ENCODE measurements at places on chromosomes 2 and 18.

DNA sequence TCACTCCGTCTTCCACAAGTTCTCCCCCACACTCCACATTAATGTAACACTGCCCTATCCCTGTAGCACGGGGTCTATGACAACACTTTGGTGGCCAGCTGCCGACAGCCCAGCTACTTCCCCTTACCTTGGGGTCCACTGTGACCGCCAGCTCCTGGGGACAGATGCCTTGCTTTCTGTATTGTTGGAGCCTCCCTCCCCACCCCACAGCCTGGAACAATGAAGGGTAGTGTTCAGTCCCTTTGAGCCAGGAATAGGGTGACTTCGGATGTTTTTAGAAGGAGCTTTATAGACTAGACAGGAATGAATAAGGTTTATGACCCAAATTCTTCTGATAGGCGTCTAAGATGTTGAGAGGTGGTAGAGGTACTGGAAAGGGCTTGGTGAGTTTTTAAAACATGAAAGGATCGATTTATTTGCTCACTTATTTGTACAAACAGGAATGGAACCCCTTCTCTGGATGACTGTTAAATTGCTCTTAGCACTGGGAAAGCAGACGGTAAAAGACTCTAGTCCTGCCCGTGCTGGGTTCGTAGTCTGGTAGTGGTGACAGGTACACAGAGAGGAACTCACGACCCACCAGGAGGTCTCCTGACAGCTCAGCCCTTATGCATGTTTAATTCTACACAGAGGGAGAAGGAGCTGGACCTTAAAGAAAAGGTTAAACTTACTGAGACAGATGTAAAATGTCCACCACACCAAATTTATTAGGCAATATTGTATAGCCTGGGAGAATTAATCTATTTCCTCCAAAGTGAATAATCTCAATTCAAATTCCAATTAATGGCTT is 90.9 kb downstream of the MYCN start:
- DNase-seq, result no peak

GRCh38 chr18:63128237-63128974 is 191.2 kb downstream of the BCL2 start:
- no peak for DNase-seq

DNA sequence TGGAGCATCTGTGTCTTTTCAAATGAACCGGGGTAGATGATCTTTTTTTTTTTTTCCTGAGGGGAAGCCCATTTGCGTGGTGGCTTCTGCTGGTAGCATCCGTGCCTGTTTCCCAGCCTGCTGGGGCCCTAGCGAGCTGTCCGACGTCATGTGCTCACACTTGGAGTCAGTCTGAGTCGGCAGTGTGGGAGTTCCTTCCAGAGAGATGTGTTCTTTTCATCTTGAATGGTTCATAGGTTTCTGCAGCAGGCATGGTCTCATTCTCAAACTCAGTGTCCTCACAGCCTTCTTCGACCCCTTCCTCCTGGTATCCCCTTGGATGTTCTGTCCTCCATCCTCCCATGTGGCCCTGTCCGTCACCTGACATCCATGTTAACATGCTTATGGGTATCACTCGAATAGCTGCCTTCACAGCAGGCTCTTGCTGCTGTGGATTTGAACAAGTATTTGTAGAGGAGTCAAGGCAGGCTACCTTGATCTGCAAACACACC is 51.0 kb downstream of the LDLRAD4 start:
- no peak for DNase-seq

DNA sequence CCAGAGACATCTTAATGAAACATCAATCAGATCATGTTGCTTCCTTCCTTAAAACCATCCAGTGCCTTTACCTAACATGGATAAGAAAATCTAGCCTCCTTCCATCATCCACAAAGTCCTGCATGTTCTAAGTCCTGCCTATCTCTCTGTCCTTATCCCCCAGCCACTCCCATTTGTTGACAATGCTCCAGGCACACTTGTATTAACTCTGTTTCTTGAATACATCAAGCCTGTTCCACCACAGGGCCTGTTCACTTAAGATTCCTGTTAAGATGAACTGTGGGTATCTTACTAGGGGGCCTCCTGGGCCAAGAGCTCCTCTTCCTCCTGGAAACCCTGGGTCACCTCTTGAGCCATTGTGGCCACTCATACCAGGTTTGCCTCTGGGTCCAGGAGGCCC is 45.7 kb downstream of the COL4A4 start:
- DNase-seq, result no peak

GRCh38 chr2:152134488-152135280 is 35.8 kb upstream of the CACNB4 start:
- no peak for DNase-seq

GRCh38 chr2:61566566-61566965 is 28.4 kb upstream of the XPO1 start:
- no peak for DNase-seq

GRCh38 chr2:13009027-13009642 is 292.4 kb downstream of the TRIB2 start:
- DNase-seq, result no peak

DNA sequence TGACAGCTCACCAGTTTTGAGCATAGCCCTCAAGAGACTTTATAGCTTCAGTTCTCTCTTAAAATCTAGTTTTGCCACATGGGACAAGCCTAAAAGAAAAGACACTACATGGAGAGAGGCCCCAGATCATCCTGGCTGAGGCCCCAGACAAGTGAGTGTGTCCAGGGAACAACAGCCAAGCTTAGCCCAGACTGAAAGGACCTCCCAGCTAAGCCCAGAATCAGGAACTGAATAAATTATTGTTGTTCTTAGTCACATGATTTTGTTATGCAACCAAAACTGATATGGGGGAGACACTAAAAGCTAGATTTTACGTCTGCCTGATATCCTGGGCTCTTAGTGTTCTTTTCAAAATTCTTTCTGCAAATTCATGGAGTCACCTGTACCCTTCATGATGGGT is 29.3 kb upstream of the LBH start:
- DNase-seq, result no peak

DNA sequence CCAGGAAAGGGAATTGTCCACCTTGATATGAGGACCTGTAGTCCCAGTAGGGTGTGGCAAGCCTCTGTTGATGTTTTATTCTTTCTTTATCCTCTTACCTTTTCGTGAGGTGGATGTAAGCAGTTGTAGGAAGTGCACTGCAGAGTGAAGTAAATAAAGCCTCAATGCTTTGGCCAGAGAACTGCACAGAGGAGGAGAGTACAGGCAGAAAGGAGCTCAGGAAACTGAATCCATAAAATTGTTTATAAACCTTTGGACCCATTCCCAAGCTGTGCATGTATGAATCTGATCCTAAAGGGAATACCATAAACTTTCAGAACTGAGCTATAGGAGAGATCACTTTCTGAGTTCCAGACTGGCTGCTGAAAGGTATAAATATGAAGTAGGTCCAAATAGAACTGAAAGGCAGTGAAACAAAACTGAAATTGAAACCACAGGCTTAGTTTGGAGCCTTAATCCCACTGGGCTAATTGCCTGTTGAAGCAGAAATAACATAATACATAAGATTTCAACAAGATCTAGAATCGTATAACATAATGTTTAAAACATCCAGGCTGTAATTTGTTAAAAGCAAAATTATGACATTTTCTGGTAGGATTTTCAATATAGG is 17.9 kb upstream of the SLC9A4 start:
- DNase-seq, result no peak

- DNase-seq, result no peak
Measured at GRCh38 chr18:10416065-10416464, 38.4 kb upstream of the APCDD1 start.

- DNase-seq, result no peak
Measured at GRCh38 chr2:105886029-105886454, 141.3 kb downstream of the NCK2 start.

GRCh38 chr2:156437272-156437930 is 1.2 kb downstream of the GPD2 start:
- no peak for DNase-seq

- DNase-seq, result no peak
Measured at GRCh38 chr2:228827056-228827700, 443.9 kb downstream of the PID1 start.

- DNase-seq, result no peak
Measured at GRCh38 chr2:74550231-74550630, 3.5 kb downstream of the LOXL3 start.

DNA sequence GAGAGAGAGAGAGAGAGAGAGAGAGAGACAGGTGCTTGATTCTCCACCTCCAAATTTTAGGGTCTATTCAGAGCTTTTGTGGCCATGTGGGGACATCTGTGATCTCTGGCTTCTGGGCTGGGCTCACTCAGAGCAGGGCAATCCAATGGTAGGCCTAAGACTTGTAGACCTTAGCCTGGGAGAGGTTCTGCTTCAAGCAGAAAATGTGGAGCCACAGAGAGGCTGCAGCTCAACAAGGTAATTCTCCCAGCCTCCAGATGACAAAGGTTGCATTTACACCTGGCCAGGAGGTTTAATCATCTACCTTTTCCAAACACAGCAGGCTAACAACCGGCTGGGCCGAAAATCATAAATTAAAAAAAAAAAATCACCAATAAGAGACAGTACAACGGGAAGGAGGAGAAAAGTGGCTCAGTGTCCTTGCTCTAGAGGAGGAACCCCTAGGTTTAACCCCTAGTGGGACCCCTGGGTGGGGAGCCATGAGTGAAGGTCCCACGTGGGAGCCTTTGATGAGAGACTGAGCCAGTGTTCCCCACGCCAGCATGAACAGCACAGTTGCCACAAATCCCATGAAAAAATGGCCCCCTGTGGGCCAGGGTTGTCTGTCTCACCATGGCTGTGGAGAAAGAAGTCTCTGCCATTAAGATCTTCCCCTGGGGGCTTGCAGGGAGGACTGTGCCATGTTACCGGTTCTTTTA is 124.0 kb upstream of the GATA6 start:
- DNase-seq, result no peak

- peak; percentile 60 for DNase-seq
Measured at GRCh38 chr18:49858309-49859020, 45.1 kb upstream of the ACAA2 start.

- no peak for DNase-seq
Measured at GRCh38 chr2:3121601-3122000, 256.0 kb downstream of the EIPR1 start.

- DNase-seq, result no peak
Measured at GRCh38 chr2:174180165-174180724, 68.1 kb downstream of the OLA1 start.

DNA sequence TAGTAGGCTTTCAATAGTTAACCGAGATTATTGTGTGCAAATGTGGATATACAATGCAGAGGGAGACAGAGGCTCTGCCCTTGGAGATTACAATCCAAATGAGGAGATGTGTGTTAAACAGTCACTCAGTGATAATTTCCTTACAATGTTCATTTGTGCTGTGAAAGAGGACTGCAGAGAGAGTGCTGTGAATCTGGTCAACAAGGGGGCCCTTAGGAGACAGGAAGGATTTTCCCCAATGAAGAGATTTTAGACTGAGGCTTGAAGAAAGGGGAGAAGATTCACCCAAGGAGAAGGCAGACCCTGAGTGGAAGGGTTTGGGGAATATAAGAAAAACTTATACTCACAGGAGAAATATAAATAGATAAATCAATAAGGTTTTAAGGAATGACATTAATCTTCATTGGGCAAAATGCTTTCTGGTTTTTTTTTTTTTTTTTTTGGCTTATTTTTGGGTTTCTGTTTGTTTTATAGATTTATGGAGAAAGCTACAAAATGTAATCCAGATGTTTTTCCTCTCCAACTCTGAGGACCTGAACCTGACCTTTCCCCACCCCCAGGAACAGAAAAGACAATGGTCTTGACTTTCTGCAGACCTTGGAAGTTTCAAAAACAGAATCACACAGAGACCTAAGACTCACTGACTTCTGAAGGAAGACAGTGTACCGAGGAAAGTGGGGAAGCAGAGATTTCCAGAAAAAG is 151.3 kb upstream of the SERPINE2 start:
- DNase-seq, result no peak

DNA sequence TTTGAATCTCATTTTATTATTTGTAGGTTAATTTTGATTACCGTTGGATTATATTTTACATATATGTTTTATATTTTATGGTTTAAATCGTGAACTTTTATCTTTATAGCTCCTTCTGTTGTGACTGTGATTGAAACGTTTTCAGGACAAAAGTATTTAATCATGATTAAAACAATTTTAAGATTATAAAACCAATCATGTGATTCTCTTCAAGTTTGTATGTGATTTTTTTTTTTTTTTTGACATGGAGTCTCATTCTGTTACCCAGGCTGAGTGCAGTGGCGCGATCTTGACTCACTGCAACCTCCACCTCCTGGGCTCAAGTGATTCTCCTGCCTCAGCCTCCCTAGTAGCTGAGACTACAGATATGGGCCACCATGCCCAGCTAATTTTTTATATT is 7.2 kb upstream of the RASGRP3 start:
- DNase-seq, result no peak

DNA sequence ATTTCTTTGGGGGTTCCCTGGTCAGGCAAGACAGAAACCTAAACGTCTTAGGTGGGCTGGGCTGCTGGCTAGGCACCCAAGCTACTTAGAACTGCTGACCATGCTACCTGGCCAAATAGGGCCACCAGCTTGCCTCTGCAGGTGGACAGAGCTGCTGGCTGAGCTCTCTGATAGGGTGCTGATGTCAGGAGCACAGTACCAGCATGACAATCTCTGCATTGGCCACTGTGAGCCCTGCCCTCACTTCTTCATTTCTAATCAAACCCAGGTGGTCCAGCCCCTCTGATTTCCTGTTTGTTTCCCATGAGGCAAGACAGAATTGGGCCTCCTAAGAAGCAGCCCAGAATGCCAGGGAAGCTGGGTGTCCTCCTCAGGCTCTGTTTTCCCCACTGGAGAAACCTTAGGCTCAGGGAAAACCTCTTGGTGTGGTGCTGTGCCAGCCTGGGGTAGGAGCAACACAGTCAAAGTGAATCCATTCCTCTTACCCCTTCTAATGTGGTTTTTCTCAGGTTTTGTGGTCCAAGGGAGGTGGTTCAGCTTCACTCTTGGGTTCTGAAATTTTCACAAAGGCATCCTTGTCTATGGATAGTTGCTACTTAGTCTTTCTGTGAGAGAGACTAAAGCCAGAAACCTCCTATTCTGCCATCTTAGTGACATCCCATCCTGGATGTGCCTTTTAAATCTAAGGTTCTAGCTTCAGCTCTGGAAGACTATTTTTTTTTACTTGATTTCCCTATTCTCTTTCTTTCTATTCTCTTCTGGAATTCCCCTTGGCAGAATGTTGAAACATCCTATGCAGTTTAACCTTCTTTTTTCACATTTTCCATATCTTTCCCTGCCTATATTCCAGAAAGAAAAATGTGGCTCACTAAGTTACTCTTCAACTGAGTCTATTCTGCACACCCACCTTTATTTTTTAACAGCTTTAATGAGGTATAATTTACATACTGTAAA is 15.2 kb downstream of the SP100 start:
- no peak for DNase-seq

GRCh38 chr18:8169722-8170121 is 439.5 kb upstream of the RAB12 start:
- DNase-seq, result no peak

- DNase-seq, result no peak
Measured at GRCh38 chr18:12329125-12329698, 21.2 kb downstream of the TUBB6 start.

Data from activated CD8-positive, alpha-beta memory T cell treated with anti-CD3 and anti-CD28 coated beads, Interleukin-2, amount 50 U/mL, for 4 hours (primary cell).